Activated naive CD4-positive, alpha-beta T cell treated with anti-CD3 and anti-CD28 coated beads, Interleukin-2, amount 50 U/mL, for 16 hours (primary cell): ENCODE measurements at places on chromosomes 4 and X.
A peak's percentile ranks its signal among the peaks of the same experiment; 100 is the strongest.

- DNase-seq: no peak
Measured at GRCh38 chr4:123562994-123563750, 166.6 kb downstream of the SPRY1 start.

DNA sequence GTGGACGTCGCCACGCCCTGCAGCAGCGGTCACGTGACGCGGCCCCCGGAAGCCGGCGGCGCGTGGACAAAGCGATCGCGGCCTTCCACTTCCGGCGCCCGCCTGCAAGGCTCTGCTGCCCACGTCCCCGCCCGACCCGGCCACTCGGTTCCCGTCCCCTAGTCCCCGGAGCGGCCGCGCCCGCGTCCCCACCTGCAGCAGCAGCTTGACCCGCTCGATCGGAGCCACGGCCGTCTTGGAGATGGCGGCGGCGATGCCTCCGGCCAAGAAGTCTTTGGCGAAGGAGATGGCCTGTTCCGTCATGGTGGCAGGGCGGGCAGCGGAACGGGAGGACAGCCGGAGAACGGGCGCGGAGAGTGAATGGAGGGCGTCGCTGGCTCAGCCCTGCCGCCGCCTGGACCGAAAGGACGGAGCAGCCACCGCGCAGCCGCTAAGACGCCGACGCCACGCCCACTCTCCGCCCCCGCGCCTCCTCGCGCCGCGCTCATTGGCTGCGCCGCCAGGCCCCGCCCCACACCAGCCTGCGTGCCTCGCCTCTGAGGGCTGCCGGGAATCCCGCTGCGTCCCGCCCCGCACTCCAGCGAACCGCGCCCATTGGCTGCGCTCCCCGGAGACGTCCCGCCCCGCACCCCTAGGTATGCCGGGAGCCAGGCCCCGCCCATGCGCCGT lies at the start of gene SLC25A6:
SLC25A6 (minus strand) TSS at position 407 of the 669 bp plus-strand sequence; CDS start at position 303, 104 bp downstream.
- DNase-seq: peak; percentile 100

DNA sequence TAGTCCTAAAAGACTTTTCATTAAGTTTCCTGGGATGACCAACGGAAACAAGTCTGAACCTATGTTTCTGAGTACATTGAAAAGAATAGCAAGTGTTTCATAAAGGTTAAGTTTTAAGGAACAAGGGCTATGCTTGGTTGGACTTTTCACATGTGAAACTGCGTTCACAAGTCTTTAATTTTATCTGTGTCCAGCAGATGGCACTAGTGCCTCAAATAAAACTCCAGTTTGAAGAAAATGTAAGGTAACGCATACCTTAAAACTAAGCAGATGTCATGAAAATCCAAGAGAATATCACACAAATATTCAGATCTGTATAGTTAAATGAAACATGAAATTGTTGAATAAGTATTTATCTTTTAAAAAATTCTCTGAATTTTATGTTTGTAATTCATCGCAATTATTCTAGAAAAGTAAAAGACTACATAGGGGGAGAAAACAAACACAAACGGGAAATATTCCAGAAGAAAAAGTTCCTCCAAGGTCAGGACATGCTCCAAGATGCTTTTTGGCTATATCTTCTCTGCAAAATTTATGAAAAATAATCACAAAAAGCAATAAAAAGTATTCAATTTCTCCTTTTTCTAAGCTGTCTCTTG lies 89.6 kb upstream of the MAD2L1 start:
- no peak for DNase-seq

GRCh38 chr4:34422472-34423175 lies 1821.7 kb downstream of the ARAP2 start:
- no peak for DNase-seq

DNA sequence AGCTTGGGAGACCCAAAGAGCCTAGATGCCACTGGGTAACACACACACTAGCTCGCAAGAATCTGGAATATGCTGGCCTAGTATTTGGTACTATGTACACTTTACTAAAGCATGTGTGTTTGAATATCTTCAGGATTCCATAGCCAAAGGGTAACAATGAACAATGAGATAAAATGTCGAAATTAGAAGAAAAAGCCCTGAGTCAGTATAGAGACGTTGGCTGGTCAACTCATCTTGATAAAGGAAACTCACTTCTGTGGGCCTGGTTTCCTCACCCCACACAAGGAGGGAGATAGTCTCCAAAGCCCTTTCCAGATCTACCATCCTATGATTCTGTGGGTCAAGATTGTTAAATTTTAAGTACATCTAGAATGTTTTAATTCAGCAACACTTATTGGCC lies 6.9 kb downstream of the ZDHHC9 start:
- no peak for DNase-seq

- no peak for DNase-seq
Measured at GRCh38 chrX:15515931-15516330, 15.3 kb downstream of the BMX start.

DNA sequence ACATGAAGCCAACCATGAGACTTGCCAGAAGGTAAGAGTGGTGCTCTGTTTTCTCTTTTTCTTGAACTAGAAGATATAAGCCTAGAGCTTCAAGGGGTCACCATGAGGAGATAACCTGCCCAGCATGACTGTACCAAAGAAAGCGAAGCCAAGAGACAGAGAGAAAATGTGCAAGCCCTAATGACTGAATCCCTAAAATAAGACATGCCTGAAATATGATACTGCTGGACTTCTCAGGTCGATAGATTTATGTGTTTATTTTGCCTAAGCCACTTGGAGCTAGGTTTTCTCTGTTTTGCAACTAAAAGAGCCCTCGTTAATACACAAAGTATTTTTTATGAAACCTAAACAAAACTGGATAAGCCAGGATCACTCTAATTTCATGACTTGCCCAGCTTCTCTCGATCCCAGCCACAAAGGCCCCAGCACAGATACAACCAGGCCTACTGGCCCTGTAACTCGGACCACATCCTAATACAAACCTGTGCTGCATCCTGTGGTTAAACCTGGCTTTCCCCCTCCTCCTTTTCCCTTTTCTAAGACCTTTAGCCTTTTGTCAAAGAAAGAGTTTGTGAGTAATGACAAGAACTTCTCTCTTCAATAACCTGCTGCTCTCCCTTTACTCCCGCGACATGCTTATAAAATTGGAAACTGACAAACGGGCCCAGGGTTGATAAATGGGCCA lies 185.8 kb downstream of the APBB2 start:
- no peak for DNase-seq

- no peak for DNase-seq
Measured at GRCh38 chrX:151694661-151695582, at the start of gene PRRG3. PRRG3 (plus strand) TSS chrX:151695458; CDS start chrX:151698815, 3,357 bp downstream.

DNA sequence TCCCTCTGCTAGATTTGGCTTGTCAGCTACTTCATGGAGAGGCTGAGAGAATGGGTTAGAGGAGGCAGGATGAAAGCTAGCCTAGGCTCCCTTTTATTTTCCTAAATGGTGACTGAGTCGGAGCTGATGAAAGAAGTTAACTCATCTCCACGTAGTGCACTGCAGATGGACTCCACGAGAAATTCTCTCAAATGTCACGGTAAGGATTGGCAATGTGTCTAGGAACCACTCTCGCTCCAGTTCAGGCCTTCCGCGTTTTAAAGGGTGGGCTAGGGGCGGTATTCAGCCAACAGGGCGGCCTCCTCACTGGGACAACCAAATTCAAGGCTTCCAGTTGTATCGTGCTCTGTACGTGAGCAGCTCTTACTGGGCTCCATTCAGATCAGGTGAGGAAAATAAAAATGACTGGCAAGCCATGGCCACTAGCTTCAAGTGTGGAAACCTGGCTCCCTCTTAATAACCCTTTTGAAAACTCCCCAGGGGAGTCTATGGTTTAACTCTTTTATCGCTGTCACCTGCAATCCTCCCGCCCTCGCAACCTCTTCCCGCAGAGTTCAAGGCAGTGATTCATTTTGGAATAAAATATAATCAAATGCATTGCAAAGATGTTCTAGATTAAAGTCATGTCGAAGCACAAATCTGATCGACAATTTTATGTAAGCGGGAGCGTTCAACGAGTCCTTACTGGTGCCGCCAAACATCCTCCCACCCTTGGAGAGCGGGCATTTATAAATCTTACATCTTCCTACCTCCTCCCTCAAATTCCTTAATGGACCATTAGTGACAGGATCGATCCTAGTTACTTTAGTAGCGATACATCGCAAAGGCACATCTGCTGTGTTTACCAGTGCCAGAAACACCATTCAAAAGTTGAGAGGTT lies 1.2 kb downstream of the SPOCK3 start:
- no peak for DNase-seq

- DNase-seq: no peak
Measured at GRCh38 chr4:77877771-77878565, 15.3 kb downstream of the MRPL1 start.

DNA sequence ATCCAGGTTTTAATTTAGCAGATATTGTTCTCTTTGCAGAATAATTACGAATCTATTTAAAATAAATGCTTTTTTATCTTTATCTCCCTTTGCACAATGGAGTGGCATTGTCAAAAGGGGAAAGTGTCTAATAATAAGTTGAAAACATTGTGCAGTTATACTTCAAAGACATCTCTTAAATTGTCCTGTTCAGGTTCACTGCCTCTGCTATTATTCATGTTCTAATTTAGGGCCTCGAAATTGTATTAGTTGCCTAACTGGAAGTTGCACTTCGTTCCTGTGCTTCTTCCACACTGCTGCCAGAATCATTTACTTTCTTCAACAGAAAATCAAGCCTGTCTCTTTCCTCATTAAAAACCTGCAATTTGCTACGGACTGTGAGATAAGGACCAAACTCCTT lies 150.5 kb upstream of the SPRY1 start:
- no peak for DNase-seq

- no peak for DNase-seq
Measured at GRCh38 chrX:73390628-73391567, 56.0 kb upstream of the CDX4 start.

GRCh38 chrX:1400742-1401471 lies 9.0 kb upstream of the SLC25A6 start:
- DNase-seq: peak; percentile 1

DNA sequence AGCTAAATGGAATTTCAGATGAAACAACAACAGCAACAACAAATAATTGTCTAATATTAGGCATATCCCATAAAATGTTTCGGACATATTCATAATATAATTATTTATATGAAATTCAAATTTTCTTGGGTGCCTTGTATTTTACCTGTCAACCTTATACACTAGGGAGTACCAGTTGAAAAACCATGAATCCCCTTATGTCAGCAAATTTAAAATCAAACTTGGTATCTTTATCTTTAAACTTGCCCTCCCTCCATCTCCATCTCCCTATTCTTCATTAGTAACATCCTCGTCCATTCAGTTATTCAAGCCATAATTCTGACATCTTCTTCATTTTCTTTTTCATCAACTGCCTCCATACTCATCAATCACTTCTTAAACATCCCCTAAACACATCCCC lies 974.5 kb upstream of the HS3ST1 start:
- no peak for DNase-seq

DNA sequence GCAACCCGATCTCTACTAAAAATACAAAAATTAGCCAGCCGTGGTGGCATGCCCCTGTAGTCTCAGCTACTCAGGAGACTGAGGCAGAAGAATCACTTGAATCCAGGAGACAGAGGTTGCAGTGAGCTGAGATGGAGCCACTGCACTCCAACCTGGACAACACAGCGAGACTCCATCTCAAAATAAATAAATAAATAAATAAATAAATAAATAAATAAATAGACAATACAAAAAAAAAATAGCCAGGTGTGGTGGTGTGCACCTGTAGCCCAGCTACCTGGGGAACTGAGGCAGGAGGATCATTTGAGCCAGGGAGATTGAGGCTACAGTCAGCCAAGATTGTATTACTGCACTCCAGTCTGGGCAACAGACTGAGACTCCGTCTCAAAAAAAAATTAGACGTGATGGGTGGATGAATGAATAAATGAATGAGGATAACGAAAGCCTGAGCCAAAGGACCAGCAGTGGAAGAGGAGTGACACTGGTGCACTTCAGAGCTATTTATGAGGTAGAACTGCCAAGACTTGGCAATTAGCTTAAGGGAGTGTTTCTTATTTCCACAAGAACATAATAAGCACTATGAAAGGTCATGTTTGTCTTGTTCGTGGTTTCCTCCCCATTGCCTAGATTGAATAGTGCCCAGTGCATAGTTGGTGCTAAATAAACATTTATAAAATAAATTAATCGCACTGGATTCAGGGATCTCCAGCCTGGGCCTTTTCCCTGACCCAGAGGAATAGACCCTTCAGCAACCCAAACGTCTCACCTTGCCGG lies 232.2 kb downstream of the IDS start:
- no peak for DNase-seq

DNA sequence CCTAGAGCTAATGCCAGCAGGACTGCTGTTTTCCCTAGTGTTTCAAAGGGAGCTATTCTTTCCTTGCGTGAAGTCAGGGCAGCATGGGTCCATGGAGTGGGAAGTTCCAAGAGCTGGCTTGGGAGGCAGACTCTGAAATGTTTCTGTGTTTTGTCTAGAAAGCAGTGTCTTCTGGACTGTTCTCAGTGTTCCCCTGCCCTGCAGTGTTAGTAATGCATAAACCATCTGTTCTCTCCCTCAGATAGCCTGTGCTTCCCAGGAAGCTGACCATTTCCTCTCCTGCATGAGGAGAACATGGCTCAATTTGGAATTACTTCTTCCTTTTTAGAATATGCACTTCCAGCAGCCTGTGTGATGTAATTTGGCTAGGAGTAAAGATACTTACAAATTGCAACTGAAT lies 116.7 kb upstream of the CXCL13 start:
- no peak for DNase-seq

GRCh38 chrX:7219153-7219705 lies 71.3 kb upstream of the PUDP start:
- no peak for DNase-seq

DNA sequence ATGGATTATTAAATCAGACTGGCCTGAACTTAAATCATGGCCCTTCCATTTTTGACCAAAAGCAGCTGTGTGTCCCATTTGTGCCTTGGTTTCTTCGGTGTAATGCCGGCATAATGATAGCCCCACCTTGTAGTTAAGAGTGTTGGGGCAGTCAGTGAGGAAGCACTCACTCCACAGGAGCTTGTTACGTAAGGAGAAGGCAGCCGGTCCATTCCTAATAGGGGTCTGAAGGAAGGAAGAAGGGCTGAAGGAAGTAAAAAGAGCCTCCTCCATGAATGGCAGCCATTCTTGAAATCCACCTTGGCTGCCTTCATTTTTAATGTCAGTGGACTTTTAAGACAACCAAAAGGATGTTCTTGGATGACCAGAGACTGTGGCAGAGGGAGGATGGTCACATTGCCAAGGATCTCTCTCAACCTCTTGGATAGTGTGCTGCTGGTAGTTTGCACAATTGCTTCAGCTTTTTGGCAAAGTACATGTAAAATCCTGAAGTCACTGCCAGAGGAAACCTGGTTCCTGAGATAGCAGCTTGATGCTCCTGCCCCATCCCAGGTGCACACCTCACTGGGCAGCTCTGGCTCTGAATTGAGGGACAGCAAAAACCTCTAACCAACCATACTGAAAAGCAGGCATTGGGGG lies 113.5 kb downstream of the PTTG2 start:
- DNase-seq: no peak

- DNase-seq: no peak
Measured at GRCh38 chr4:66372706-66373105, 702.4 kb upstream of the EPHA5 start.

DNA sequence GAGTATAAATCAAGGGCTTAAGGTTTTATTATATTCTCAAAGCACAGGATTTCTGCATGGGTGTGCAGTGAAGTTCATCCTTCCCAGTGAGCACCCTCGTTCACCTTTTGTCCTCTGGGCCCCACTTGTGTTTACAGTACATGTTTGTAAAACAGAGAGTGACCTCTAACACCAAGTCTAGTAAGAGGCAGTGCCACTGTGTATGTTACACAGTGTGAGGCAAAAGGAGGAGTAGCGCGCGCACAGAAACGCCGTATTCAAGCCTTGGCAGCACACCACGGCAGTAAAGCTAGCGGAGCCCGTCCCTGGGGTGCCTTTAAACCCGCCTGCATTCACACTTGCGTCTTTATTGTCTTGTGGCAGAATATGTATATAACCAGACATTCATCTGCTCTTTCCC lies 51.9 kb downstream of the CCNI start:
- DNase-seq: no peak
